ENCODE measurements at places on chromosomes 4 and X.

- no peak for DNase-seq
Measured at GRCh38 chrX:54422168-54422567, 18.0 kb upstream of the TSR2 start.

DNA sequence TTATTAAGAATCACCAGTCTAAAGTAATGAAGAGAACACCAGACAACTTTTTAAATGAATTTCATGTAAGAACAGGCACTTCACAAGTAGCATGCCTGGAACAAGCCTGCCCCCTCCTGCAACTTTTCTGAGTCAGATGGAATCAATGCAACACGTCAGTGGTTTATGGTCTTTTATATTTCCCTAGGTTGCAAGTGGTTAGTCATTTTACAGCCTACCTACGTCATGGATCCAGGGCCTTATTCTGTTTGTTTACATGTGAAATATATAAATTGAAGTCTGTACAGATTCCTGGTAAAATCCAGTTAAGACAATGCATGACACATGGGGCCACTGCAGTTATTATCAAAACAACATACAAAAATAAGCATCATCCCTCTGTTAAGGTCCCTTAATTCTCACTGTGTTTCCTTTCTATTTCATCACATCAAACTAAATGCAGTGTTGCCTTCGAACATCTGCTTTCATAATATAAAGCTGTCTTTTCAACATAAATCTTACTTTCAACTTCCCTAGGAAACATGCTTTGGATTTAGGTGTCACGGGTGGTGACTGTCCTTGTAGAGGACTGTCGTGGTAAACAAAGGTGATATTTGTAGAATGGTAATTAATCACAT is 309.3 kb downstream of the FRMPD4 start:
- DNase-seq = peak; percentile 86

DNA sequence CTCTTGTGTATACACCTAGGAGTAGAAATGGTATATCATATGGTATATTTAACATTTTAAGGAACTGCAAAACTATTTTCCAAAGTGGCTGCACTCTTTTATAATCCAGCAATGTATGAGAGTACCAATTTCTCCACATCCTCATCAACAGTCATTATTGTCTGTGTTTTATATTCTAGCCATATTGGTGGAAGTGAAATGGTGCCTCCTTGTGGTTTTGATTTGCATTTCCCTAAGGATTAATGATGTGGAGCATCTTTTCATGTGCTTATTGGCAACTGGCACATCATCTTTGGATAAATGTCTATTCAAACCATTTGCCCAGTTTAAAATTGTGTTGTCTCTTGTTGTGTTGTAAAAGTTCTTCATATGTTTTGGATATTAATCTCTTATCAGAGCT is 9.6 kb downstream of the BMP15 start:
- DNase-seq = no peak

- no peak for DNase-seq
Measured at GRCh38 chr4:55903577-55903976, 45.2 kb upstream of the CEP135 start.

GRCh38 chrX:1397441-1398270 is 5.7 kb upstream of the SLC25A6 start:
- DNase-seq = no peak

GRCh38 chrX:143472347-143472938 is 44.8 kb downstream of the SPANXN3 start:
- no peak for DNase-seq

Data from EL (cell line).